ENCODE measurements at places on chromosomes 3 and 15. TPM values are rescaled to one million over a fixed set of nuclear protein-coding genes. Genes with fewer than 3 reads are reported as not detected.

The GOLGA6L7 gene
- total RNA-seq: not detected

The SLC2A2 gene
- not detected for total RNA-seq

The RAD18 gene
- total RNA-seq: 33.1 TPM

The PLAAT1 gene
- total RNA-seq: not detected

The TMEM266 gene
- not detected for total RNA-seq

The CCR8 gene
- 11.3 TPM for total RNA-seq

The ZDHHC23 gene
- total RNA-seq: 1.8 TPM

The OIP5 gene
- 14.5 TPM for total RNA-seq

The ZNF385D gene
- not detected for total RNA-seq

The STRA6 gene
- 0.17 TPM for total RNA-seq

The TMEM108 gene
- not detected for total RNA-seq

The FBXO22 gene
- 37.4 TPM for total RNA-seq

The EPHB1 gene
- total RNA-seq: 8.1 TPM

The CLDN16 gene
- total RNA-seq: not detected

The STARD5 gene
- total RNA-seq: 6.1 TPM

The DENND6A gene
- 27.6 TPM for total RNA-seq

The SPINK8 gene
- total RNA-seq: not detected

The ACP3 gene
- not detected for total RNA-seq

The KBTBD8 gene
- 12.4 TPM for total RNA-seq

The LRRK1 gene
- 0.44 TPM for total RNA-seq

The HACD3 gene
- total RNA-seq: 31.4 TPM

The ZNF501 gene
- total RNA-seq: 1.2 TPM

The LACTB gene
- 16.8 TPM for total RNA-seq

The KLHL6 gene
- total RNA-seq: 35.1 TPM

The WDR93 gene
- total RNA-seq: not detected

The CD86 gene
- 5.4 TPM for total RNA-seq

The TJP1 gene
- total RNA-seq: not detected

The GALK2 gene
- 28.1 TPM for total RNA-seq

The CTXN2 gene
- not detected for total RNA-seq

The HACD2 gene
- total RNA-seq: 23.6 TPM

The LTK gene
- total RNA-seq: 0.49 TPM

The NR2E3 gene
- not detected for total RNA-seq

The UCN2 gene
- total RNA-seq: not detected

The CD96 gene
- 287 TPM for total RNA-seq

The FRG2C gene
- total RNA-seq: not detected

The RBM6 gene
- total RNA-seq: 112 TPM

The EPHA6 gene
- not detected for total RNA-seq

The CFAP100 gene
- not detected for total RNA-seq

The ZNF717 gene
- total RNA-seq: 7.6 TPM

The SELENOT gene
- 131 TPM for total RNA-seq

The PPP1R14D gene
- total RNA-seq: not detected

The RBPMS2 gene
- not detected for total RNA-seq

The BTLA gene
- 42.6 TPM for total RNA-seq

The CSNK1G1 gene
- total RNA-seq: 30.1 TPM

The ARGFX gene
- total RNA-seq: not detected

The OTOL1 gene
- total RNA-seq: not detected

The FAM98B gene
- 34.7 TPM for total RNA-seq

The FETUB gene
- total RNA-seq: not detected

The OXTR gene
- total RNA-seq: 1.0 TPM

The ASB14 gene
- not detected for total RNA-seq

The CDHR4 gene
- total RNA-seq: 0.22 TPM

The CPN2 gene
- not detected for total RNA-seq
